ENCODE measurements at places on chromosomes 1 and 21.

- DNase-seq, result no peak
These were observed 279.1 kb upstream of the C1orf105 start for GRCh38 chr1:172141341-172141881.

DNA sequence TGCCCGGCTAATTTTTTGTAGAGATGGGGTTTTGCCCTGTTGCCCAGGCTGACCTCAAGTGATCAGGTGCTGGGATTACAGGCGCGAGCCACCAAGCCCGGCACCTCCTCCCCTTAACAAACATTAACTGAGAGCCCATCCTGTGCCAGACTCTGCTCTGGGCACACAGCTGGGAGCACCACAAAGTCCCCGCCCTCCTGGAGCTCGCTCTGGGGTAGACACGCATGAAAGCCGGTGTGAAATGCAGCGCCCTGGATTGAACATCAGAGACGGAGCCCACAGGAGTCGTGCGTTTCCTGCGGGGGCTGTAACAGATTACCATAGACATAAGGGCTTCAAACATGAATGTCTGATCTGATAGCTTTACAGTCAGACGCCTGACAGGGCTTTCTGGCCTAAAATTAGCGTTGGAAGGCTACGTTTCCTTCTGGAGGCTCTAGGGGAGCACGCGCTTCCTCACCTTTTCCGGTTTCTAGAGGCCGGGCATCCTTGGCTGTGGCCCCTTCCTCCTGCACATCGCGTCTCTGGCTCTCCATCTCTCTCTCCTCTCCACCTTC is 14.3 kb downstream of the SLC27A3 start:
- DNase-seq, result peak; percentile 32

GRCh38 chr1:154813300-154813816 is 56.7 kb downstream of the KCNN3 start:
- DNase-seq, result no peak

DNA sequence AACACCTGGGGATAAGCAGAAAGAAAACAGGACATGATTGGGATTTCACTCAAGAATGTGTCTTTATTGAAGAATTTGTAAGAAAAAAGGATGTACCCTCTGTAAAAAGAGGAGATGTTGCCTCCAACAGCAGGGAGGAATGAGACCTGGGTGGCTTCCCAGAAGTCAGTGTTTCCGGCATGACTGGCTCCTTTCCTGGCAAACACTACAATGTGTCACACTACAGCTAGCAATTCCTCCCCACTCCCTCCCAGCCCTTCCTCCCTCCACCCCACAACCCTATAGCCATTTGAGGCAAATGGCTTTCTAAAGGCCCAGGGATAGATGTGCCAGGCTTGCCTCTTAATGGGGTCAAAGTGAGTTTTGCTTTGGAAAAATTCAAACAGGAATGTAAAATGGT is 11.5 kb upstream of the COL8A2 start:
- DNase-seq, result no peak

DNA sequence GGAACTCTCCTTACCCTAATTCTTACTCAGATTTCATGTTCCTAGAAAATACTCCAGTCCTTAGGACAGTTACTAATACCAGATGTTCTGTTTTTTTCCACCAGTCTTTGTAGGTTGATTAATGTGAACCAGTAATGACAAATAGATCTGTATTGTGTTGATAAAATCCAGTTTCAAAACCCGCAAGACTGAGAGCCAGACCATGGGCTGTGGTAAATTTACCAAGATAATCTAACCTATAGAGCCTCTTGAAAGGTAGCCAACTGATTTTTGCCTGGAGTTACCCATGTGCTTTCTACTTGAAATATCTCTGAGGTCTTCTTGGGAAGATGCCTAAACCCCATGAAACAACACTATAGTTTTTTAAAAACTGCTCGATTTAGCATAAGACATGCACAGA is 46.5 kb upstream of the CDC7 start:
- no peak for DNase-seq

- no peak for DNase-seq
These were observed 24.4 kb downstream of the GRHL3 start for GRCh38 chr1:24343412-24344089.

DNA sequence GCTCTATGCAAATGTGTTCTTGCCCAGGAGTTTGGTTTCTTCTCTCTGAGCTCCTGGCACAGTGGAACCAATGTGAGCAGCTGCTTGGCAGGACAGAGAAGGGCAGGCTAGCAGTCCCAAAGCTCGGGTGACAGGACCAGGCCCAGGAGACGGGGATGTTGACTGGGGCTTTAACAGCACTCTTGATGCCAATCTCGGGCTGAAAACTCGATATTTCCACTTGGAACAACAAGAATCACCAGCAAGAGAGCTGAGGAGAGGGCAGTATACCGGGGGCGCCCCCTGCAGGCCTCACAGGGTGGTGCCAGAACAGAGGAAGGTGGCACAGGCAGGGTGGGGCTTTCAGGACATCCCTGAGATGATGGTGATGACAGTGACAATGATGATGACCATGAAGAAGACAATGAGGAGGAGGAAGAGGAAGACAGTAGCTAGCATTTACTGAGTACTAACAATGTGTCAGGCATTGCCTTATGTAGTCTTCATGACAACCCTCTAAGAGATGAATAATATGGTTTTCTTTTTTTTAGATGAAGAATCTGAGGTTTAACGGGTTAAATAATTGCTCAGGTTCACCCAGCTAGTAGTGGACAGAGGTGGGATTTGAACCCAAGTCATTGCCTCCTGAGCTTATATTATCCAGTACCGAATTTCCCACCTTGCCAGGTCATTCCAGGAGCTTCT is 2.7 kb upstream of the KCNJ9 start:
- DNase-seq, result peak; percentile 53
